ENCODE measurements at places on chromosomes 12 and 14.

DNA sequence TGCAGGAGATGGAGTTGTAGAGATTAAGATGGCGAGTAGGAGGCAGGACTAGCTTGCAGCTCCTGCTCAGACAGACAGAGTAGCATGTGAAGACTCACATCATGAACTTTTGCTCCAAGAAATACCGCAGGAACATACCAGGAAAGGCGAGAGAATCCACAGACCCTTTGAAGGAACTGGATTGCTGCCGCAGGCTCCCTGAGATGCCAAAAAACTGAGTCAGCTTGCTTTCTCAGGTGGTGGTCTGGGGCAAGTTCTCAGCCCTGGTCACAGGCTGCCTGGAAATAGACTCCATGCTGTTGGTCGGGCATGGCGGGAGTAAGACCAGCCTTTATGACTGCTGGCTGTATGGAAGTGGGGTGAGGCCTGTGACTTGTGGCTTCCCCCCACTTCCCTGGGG lies 163.6 kb upstream of the NAV3 start:
- no peak for DNase-seq

DNA sequence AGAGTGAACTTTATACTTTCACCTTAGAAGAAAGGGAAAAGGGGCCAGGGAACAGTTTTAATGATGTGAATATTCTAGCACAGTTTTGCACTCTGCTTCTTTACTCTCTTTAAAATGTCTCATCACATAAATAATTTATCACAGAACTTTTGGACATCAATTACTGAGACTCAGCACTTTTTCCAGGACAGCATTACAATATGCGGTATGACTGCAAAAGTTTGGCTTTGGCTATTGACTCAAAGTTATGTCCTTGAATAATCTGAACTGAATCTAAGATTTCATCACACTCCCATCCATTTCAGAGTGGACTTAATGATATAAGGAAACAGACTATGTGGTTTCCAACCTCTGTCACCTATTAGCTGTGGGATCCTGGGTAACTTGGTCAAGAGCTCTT lies 11.7 kb downstream of the CCER1 start:
- DNase-seq: no peak

DNA sequence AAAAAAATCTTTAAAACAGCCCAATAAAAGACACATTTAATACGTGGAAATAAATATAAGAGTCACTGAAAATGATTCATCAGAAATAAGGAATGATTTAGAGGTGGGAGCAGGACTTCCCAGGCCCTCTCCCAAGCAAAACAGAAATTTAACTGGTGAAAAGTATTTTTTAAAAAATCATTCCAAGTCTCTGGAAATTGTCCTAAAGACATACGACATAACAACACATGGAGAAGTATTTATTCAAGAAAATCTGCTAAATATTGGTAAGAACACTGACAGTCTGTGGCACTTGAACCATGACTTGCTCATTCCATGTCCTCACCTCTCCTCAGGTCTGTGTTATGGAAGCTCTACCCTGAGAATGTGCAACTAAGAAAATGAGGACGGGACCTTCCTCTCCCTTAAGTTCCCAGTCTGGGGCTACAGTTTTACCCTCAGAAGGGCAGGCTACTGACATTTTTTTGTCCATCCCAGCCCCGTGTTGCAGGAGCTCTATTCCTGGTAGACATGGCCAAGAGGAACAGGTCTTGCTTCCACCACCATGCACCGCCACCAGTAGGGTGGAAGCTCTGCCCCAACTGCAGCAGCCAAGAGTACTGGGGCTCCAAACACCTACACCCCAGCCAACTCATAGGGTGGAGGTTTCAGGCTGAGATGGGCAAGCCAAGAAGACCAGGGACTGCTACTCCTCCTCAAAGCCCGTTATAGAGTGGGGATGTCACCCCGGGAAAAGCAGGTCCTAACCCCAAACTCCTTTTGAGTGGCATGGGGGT lies 193.0 kb downstream of the CRADD start:
- no peak for DNase-seq

- no peak for DNase-seq
These were observed 33.3 kb downstream of the SUPT16H start for GRCh38 chr14:21350539-21350938.
